ENCODE measurements at places on chromosomes 12 and 14. TPM values are rescaled to one million over a fixed set of nuclear protein-coding genes. Genes with fewer than 3 reads are reported as not detected.
A peak's percentile ranks its signal among the peaks of the same experiment; 100 is the strongest.

DNA sequence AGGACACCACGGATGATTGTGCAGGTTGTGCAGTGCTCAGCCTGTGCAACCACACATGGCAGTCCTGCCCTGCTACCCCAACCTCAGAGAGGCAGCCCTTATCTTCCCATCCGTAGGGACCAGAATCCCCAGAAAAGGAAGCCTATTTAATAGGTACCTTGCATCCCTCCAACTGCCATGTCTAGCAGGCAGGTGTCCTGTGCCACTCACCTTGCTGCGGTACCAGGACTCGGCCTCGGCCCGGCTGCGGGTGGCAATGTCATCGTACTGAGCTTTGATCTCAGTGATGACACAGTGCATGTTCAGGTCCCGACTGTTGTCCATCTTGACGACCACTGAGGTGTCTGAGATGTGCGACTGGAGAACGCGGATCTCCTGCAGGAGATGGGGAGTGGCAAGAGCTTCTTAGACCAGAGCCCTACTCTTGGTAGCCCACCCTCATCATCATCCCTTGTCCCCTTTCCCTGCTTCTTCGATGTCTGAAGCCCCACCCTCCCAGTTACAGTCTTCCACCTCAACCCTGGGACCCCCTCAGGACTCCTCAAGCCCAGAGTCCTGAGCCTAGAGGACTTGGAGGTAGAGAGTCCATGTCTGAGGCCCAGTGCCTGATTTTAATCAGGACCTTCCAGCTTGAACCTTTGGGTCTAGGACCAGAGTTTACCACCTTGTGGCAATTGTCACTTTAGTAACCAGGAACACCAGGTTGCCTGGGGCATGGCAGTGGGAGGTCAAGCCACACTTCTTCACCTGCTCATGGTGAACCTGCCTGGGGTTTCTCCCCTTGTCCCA, 20.5 kb downstream of the KRT7 start:
- H3K27me3 ChIP-seq = no peaks in the 10 kb centered on the region
- no peak overlapping the region for H3K4me3 ChIP-seq
- no peak for DNase-seq
- H3K4me1 ChIP-seq = no peaks in the 10 kb centered on the region
- H3K27ac ChIP-seq = no peak overlapping the region

- H3K36me3 ChIP-seq = no peaks in the 10 kb centered on the region
- no peaks in the 10 kb centered on the region for H3K4me1 ChIP-seq
- no peaks in the 10 kb centered on the region for H3K27me3 ChIP-seq
- no peak overlapping the region for H3K27ac ChIP-seq
- H3K4me3 ChIP-seq = no peak overlapping the region
These were observed 524 bp upstream of the P2RX2 start for GRCh38 chr12:132617822-132618682.

GRCh38 chr12:121578230-121579189, 2.3 kb downstream of the KDM2B start:
- peaks cover 17% of the 10 kb centered on the region for H3K4me1 ChIP-seq
- peaks cover 3% of the 10 kb centered on the region for H3K36me3 ChIP-seq
- H3K27me3 ChIP-seq = no peaks in the 10 kb centered on the region
- H3K4me3 ChIP-seq = peak overlapping the region; percentile 63
- peak overlapping the region; percentile 93 for H3K27ac ChIP-seq
- DNase-seq = no peak

DNA sequence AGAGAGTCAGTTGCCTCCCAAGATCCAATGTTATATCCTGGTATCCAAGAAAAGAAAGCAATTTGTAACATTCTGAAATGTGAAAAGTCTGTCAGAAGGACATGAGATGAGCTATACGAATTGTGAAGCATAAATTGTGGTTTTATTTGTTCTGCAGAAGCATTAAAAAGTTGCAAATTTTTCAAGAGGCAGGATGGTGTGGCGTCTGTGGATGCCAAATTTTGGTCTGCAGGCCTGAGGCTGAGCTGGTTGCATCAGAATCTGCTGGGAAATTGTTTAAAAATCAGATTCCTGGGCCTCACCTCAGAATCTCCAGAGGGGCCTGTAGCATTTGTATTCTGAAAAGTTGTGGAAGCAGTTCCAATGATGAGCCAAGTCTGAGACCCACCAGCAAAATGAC, 284.7 kb downstream of the NUAK1 start:
- no peak for DNase-seq
- no peak overlapping the region for H3K4me3 ChIP-seq
- no peaks in the 10 kb centered on the region for H3K27me3 ChIP-seq
- no peaks in the 10 kb centered on the region for H3K4me1 ChIP-seq
- no peak overlapping the region for H3K27ac ChIP-seq

DNA sequence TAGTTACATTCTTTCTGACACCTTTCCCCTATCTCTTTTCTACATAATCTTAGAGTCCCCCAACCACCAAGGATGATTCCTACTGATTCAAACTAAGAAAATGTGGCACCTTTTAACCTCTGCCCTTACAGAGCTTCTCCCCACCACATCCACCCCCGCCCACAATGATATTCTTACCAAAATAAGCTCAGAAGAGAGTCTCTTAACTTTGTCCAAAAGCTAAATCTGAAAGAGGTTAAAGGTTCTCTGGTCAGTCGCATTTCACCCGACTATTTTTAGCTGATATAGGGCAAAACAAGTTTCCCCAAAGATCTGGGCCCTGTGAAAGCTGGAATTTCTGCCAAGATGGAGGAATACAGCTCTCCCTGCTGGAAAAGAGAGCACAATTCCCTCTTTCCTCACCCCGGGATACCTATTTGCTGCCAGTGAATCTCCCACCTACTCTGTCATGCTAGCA, 128.6 kb downstream of the ZFP36L1 start:
- DNase-seq = no peak
- no peak overlapping the region for H3K4me3 ChIP-seq
- peaks cover 28% of the 10 kb centered on the region for H3K4me1 ChIP-seq
- no peaks in the 10 kb centered on the region for H3K27me3 ChIP-seq

Gene FERMT2
- total RNA-seq = 65.3 TPM

Gene RGS6
- total RNA-seq = not detected

Gene OVCH1
- 0.45 TPM for total RNA-seq

Gene SLC4A8
- 0.08 TPM for total RNA-seq

Measured in SJCRH30 (cell line).